ENCODE measurements at places on chromosomes 13 and 19.

- DNase-seq = no peak
Observed at GRCh38 chr19:40274585-40275544, 10.3 kb downstream of the AKT2 start.

GRCh38 chr13:35789335-35790165 is 313.1 kb upstream of the MAB21L1 start:
- no peak for DNase-seq

DNA sequence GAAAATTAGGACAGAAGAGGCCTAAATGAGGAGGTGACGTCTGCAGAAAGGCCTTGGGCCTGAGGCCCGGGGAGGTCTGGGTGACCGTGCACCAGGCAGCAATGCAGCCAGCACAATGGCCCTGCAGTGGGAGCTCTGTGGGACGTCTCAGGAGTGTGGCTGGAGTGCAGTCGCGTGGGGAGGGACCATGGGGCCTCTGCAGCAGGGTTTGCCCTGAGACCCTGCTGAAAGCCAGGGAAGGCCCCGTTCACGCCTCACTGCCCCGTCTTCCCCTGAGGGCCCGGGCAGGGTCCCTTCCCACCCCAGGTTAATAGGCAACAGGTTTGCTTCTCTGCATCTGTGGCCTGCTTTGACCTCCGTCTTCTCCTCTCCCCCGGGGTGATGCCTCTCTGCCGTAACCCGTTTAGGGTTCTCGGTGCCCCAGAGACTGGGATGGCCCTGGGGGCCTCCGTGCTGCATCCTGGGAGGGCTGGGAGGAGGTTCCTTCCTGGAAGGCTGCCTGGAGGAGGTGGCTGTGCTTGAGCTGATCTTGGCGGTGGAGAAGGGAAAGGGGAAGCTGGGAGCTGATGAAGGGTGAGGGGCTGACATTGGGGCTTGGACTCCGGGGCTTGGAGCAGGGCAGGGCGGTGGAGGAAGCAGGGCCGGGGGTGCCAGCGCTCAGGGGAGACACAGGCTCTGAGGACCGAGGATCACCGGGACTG is 9.7 kb downstream of the PALM start:
- DNase-seq = no peak

GRCh38 chr13:26500618-26501320 is 56.7 kb upstream of the WASF3 start:
- no peak for DNase-seq

DNA sequence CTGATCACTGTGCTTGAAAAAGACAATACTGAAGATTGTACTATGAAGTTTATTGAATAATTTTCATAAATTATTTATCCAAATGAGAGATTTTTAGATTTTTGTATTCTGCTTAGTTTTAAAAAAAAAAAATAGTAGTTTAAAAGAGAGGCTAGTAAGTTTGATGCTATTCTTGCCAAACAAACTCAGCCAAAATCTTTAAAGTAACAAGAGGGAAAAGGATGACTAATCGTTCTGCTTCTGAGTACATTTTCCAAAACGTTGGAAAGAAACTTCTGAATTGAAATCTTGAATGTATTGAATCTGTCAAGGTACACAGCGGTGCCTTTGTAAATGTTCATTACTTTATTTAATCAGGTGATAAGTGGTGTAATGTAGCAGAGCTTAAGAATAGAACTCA is 34.4 kb downstream of the NUP58 start:
- DNase-seq = no peak

DNA sequence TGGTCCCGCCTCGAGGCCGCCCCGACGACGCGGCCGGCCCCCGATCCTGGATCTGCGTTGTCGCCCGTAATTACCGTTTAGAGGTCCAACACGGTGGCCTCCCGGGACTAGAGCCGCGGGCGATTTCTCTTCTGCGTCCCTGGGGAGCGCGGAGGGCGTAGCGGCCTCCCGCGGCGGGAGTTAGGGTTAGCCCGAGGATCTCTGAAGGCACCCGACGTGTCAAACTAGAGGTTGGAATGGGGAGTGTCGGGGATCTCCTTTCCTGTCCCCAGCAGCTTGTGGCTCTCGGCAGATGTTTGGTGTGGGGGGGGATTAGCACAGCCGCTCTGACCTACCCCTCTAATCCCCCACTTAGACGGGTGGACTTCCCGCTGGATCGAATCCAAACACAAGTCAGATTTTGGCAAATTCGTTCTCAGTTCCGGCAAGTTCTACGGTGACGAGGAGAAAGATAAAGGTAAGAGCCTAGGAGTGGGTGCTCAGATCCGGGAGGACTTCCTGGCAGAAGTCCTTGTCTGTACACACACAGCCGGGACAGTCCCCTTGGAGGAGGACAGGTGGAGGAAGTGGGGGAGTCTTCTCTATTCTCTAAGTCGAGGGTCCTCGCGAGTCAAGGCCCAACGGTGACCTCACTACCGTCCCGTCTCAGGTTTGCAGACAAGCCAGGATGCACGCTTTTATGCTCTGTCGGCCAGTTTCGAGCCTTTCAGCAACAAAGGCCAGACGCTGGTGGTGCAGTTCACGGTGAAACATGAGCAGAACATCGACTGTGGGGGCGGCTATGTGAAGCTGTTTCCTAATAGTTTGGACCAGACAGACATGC is 581 bp downstream of the CALR start:
- DNase-seq = no peak

DNA sequence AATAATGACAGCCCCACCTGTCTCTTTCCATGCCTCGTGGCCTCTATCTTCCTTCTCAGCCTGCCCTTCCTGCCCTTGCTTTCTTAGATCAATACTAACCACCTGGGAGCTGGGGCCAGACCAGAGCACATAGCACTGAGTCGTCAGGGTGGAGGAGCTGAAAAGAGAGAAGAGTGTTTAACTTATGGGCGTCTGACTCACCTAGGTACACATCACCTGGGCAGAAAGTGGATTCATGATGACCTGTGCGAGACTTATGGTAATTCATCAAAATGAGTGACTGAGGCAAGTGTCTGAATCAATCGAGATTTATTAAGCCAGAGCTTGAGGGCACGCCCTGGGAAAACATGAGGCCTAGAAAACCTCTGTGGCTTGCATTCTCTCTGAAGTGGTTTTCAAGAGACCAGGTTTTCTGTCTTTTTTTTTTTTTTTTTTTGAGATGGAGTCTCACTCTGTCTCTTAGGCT is 19.2 kb downstream of the CEACAM6 start:
- DNase-seq = no peak

DNA sequence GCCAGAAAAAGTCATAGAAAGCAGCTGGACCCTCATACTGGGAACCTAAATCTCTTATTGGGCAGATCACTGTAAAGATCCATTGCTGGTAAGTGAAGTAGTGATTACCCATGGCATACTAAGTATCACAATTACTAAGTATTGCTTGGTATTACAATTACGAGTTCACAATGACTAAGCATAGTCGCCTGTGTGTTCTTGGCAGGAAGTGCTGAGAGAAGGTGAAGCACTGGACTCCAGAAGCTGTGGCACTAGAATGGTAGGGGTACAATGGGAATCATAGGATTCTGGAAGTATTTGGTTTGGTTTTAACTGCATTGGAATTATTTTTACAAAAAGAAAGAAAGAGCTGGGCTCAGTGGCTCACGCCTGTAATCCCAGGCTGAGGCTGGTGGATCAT is 20.3 kb downstream of the LGALS16 start:
- no peak for DNase-seq

DNA sequence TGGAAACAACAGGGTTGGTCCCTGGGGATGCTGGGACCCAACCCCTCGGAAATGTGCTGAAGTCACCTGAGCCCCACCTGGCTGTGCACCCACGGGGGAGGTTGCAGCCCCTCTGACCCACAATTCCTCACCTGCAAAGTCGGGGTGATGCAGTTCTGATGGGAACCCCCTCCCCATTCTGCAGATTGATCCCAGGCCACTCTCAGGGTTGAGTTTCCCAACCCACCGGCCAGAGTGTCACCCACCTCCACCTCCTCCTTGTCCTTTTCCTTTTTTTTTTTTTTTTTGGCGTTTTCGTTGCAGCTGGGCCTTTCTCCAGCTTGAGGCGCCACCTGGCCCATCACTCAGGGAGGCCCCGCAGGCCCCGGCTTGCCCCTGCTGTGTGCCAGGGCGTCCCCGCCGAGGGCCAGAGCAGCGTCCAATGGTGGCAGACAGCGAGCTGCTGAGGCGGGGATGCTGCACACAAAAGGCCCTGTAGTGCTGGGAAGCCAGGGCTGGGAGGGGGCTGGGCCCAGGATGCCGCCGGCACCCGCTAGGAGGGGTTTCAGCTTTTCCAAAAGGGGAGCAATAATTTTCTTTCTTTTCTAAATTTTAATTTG is 4.6 kb downstream of the PIK3R2 start:
- no peak for DNase-seq

DNA sequence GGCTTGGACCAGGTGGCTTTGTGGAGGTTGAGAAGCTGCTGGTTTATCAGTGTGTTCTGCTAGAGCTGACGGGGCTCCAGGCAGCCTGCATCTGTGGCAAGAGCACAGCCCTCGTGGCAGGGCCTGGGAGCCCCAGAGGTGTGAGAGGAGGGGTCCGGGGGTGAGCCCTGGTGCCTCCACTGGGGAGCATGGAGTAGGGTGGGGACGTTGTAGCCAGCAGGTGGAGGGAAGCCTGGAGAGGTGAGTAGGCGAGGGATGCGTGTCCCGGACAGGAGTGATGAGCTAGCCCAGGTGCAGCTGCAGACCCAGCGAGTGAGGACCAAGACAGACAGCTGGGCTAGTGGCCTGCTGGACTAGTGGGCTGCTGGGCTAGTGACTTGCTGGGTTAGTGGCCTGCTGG is 51.0 kb downstream of the SLC7A9 start:
- DNase-seq = no peak

DNA sequence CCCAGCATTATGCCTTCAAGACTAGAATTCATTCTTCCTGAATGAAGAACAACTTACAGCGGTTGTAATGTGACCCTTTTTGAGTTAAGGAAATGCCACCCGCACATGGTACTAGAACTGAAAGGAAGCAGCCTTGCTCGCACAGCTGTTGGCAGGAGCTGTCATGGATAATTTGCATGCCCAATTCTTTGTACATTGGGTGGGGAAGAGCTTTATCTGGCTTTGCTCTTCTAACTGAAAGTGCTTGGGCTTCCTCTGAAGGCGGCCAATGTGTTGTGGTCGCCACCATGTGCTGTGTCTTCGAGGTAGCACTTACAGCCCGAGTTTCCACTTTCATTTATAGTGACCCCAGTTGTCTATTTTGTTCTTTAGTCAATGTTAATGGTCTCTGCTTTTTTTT is 3.4 kb downstream of the CCNE1 start:
- no peak for DNase-seq

DNA sequence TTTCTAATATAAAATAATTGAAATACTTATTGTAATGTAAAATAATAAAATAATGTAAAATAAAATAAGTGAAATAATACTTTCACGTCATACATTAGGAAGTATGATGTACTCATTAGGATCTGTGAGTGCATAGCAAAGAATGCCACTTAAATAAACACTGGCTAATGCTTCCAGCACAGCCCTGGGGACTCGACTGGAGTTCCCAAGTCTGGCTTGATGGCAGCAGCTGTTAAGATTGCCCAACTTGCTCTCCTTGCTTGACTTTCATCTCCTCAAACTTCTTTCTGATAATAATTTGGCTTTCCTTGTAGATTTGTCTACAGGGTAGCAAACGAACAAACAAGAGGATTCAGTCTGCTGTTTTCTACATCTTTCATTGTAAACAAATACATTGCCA is 191.9 kb downstream of the COG6 start:
- DNase-seq = no peak

GRCh38 chr13:48531416-48532255 is 1.2 kb downstream of the RCBTB2 start:
- no peak for DNase-seq

Data from esophagus squamous epithelium (tissue), 5 donors.